ENCODE measurements at places on chromosomes 3 and 15.

DNA sequence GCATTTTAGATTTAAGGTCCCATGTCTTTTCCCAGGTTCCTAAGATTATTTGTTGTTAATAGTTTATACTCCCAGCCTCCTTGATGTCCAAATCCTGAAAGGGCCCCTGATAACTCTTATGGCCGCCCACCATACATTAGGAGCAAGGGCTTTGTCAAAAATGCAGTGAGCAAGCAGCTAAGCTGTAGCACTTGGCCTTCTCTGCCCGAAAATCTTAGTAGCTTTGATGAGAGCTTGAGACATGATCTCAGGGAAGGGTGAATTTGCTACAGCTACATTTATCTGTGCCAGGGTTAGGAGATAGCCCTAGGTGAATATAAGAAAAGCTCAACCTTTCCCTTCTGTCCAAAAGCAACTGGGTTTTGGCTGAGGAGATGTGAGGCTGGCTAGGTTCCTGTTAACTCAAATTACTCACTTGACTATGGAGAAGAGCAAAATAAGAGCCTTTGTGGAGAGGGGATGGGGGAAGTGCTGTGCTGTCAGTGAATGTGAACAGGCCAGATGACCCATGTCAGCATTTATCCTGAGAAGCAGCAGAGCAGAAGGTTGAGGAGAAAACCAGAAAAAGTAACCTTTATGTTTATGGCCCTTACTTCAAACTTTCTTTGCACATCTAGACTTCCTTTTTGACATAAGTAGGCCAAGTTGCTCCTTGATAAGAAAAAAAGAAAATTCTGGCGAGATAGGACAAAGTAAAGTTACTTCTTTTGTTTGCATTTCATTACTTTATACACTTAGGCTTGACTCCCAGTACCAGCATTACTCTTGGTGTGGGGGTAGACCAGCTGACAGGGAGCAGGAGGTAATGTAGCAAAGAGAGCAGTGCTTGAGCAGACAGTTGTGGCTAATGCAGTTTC, 21.1 kb downstream of the MAPK6 start:
- DNase-seq = no peak

DNA sequence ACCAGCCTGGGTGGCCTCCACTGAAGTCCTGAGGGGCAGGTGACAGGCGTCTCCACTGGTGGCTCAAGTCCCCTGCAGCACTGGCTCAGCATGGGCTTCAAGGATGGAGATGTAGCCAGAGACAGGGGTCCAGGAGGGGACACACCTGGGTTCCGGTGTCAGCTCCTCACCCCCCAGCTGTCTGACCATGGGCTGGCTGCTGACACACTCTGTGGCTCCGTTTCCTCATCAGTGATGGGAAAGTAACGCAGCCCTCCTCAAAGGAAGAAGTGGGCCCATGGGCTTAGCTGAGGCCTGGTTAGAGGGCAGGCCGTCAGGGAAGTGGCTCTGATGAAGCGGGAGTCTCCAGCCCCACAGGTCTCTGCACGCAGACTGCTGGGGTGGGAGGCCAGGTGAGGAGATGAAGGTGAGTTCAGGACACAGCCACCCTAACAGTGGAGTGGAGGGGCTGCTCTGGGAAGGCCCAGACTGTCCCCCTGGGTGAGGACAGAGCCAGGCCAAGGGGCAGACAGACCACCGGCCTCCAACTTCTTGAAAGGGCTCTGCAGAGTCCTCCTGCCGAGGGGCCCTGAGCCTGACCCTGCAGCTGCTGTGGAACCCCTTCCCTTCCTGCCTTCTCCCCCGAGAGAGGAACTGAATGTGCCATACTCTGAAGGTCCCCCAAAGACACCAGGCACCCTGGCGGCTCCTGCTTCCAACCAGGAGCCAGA, 24.0 kb downstream of the PSTPIP1 start:
- no peak for DNase-seq

DNA sequence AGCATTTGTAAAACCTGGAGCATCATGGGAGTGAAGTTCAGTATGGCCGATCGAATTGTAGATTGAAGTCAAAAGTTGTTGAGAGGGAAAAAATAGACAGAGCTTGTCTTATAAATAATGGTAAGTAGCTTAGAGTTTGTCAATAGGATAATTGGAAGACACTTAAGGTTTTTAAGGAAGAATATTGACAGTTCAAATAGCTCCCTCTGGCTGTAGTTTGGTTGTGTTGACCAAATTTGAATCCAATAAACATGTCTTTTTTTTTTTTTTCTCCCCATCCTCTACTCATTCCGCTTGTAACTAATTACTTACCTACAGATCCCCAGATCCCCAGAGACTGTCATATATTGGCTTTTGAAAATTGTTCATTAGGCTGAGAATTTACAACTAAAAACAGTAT, 677.0 kb downstream of the AGBL1 start:
- DNase-seq = no peak

DNA sequence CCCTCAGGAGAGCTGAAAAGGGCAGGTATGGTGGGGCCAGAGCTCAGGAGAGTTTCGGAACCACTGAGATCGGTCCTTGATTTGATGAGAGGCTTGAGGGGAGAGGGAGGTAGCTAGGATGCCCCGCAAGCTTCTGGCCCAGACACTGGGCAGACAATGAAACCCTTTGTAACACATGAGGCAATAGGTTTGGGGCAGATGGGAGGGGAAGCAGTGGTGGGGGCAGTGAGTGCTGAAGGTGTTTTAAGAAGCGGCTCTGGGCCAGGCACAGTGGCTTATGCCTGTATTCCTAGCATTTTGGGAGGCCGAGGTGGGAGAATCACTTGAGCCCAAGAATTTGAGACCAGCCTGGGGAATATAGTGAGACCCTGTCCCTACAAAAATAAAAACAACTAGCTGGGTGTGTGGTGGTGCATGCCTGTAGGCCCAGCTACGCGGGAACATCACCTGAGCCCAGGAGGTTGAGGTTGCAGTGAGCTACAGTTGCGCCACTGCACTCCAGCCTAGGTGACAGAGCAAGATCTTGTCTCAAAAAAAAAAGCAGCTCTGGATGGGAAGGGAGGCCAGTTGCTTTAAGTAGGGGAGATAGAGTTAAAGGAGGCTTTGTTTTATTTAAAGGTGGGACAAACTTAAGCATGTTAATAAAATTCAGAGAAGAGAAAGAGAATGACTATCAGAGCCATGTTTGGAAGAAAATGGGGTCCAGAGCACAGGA, 9.6 kb upstream of the SNX22 start:
- DNase-seq = no peak

DNA sequence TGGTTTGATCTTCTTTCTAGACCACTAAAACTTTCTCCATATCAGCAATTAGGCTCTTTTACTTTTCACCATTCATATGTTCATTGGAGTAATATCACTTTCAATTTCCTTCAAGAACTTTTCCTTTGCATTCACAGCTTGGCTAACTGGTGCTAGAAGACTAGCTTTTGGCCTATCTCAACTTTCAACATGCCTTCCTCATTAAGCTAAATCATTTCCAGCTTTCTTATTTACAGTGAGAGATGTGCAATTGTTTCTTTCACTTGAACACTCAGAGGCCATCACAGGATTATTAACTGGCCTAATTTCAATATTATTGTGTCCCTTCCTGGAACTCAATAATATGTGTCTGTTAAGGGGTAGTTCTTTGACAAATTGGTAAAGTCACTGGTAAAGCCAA, 42.8 kb upstream of the PLOD2 start:
- DNase-seq = no peak

DNA sequence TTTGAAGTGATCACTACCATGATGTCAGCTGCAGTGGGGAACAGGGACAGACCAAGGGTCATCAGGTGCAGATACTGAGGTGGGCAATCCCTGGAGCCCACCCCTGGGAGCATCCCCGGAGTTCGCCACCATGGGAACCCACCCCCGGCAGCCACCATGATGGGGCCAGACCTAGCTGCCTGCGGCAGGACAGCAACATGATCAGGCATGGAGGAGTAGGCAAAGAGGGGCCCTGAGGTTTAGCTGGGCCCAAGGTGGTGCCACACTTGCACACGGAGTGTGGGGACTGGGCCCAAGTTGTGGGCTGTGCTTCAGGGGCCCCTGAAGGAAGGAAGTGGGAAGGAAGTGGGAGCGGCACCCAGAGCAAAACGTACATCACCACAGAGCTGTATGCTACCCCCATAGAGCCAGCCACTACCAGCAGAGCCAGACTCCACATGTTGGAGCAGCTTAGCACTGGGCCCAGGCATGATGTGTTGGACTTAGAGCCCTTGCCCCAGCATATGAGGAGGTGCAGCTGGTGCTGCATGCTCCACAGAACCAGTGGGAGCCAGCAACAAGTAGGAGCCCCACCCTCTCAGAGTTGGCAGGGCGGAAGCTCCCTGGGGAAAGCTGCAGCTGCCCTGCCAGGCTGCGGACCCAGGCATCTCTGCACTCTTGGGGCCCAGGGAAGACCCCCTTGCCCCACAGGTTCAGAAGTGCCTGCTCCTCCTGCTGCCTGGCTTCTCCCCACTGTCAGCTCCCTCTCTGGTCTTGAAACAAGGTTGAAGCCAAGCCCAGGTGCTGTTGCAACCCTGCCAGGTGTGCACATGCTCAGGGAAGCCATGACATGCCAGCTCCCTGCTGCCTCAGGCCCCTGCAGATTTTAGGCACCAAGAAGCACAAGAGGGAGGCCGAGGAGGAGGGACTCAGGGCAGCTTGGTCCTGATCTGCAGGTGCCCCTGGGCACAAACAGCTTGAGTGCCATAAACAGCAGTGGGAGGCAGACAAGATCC, 515.3 kb downstream of the ZBBX start:
- no peak for DNase-seq

DNA sequence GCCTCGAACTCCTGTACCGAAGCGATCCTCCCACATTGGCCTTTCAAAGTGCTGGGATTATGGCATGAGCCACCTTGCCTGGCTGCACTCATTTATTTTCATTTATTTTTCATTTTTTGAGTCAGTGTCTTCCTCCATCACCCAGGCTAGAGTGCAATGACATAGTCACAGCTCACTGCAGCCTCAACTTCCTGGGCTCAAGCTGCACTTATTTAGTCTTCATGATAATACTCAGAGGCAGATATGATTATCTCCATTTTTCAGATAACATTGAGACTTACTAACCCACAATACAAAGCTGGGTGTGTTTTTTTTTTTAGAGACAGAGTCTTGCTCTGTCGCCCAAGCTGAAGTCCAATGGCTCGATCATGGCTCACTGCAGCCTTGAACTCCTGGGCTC, 10.0 kb downstream of the PRKCI start:
- DNase-seq = no peak

GRCh38 chr15:82651708-82652107, 4.5 kb upstream of the CPEB1 start:
- DNase-seq = no peak

- DNase-seq = no peak
Observed at GRCh38 chr15:69525543-69525942, 72.9 kb downstream of the RPLP1 start.
